ENCODE measurements at places on chromosomes 7 and 10.

DNA sequence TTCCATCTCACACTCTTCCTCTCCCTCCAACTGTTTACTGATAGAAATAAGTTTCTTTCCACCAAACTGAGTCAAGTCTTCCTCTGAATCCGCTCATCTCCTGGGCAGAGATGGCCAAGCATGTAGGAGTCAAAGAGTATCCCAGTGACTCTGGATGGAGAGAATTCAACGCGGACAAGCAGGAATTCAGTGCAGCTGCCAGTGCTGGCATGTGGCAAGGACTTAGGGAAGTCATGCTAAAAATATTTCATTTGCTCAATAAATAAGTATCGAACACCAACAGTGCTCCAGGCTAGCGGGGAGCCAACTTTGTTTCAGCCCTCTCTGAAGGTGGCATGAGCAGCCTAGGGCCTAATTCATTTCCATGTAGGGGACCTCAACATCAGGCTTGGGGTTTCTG lies 351.6 kb upstream of the ZMIZ1 start:
- DNase-seq, result no peak

DNA sequence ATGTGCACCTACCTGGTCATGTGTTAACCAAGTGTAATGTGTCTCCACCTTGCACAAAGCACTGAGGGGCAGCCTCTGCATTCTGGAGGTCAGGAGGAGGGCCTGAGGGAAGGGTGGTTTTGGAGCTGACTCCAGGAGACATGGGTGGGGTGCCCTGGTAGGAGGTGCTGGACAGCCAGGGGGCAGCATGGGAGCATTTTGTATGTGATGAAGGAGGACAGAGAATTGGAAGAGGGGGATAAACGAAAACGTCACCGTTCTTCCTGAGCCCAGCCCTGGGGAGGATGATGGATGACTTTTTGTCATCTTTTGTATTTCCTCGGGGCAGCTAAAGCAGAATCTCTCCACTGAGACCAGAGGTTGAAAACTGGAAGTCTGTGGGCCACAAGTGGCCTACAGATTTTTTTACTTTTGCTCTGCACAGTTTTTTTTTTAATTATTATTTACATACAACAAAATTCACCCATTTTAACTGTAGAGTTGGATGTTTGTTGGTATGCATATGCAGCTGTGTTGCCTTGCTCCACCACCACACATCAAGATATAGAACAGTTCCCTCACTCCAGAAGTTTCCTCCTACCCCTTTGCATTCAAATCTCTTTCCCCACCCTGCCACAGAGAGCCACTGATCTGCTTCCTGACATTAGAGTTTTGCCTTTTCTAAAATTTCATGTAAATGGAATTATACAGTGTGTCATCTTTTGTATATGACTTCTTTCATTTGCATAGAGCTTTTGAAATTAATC lies 242.5 kb downstream of the VTI1A start:
- DNase-seq, result no peak

GRCh38 chr10:6819301-6819700 lies 239.2 kb upstream of the PRKCQ start:
- no peak for DNase-seq

GRCh38 chr7:13874783-13875182 lies 114.7 kb downstream of the ETV1 start:
- no peak for DNase-seq

DNA sequence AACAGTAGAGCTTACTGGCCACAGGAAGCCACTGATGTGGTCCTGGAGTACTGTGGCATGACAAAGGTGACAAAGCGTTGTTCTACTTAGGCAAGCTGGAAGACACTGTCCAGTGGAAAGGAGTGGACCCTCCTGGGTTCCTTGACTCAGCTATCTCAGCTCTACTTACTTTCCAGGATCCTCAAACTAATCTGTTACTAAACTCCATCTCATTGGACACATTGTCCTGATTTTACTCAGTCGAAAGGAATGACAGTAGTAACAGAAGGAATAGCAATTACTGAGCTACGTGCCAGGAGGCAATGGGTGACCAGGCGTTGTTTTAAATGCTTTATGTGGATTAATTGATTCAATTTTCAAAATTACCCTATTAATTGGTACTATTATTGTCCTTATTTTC lies 41.6 kb downstream of the ABLIM1 start:
- no peak for DNase-seq

DNA sequence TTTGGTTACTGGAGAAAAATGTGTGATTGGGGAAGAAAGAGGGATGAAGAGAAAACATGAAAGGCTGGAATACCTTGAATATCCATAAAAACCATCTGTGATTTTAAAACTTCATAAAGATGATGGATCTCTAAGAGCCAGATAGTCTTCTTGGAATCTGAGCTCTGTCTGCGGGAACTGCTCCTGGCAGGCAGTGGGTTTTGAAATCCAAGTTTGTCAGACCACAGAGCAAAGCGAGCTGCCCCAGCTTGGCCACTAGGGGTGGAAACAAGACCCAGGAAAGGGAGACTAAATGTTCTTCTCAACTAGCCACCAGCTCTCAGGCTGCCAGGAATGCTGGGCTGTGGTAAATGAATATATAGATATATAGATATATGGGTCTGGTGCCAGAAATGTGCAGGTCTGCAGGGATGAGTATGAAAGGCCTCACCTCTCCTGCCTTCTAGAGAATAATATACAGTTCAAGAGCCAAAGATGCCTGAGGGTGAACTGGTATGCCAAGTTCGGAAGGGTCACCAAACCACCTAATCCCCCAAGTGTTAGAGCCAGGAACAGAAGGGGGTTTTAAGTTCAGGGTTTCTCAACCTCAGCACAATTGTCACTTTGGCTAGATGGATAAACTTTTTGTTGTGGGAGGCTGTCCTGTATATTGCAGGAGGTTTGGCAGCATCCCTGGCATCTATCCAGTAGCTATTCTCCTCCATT lies 208.8 kb downstream of the KCNMA1 start:
- DNase-seq, result no peak

DNA sequence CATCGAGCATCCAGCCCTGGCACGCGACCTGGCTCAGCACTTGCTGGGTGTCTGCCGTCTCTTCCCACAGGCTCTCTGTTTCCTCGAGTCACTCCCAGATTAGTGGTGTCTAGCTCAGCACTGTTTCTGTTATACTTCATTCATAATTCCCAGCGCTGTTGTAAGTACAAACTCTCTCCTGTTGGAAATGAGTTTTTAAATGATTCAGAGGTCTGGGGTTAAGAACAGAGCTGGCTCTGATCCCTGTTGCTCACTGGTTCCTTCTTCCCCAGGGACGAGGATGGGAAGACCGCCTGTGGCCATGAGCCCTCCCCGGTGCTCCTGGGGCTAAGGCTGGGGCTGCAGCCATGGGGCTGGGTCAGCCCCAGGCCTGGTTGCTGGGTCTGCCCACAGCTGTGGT lies 17.3 kb upstream of the C10orf95 start:
- no peak for DNase-seq

- DNase-seq, result no peak
Measured at GRCh38 chr7:69020536-69020935, 577.7 kb upstream of the AUTS2 start.

DNA sequence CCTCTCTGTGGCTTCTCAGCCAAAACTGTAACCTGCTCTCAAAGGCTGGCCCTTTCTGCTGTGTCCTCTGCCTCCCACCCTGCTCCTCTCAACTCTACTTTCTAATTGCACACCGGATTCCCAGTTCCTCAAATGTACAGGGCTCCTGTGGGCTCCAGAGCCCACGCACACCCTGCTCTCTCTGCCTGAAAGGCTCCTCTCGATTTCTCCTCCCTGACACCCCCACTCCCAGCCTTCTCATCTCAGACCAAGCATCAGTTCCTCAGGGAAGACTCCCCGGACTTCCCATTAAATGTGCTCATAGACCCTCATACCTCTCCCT lies 111.7 kb upstream of the STEAP1B start:
- DNase-seq, result no peak

- DNase-seq, result peak; percentile 14
Measured at GRCh38 chr10:71860243-71861029, 9.4 kb upstream of the PSAP start.

DNA sequence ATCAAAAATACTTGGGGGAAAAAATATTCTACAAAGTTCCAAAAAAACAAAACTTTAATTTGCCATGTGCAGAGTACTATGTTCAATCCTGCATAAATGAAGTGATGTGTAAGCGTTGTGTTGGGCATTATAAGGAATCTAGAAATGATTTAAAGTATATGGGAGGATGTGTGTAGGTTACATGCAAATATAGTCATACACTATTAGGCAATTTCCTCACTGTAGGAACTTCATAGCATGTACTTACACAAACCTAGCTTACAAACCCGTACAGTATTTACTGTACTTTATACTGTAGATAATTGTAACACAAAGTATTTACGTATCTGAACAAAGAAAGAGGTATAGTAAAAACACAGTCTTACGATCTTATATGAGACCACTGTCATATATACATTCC lies 72.3 kb downstream of the NRBF2 start:
- DNase-seq, result no peak
